ENCODE measurements at places on chromosomes 1 and 21.

GRCh38 chr1:189597083-189597482, 880.6 kb downstream of the BRINP3 start:
- no peaks in the 10 kb centered on the region for H3K27me3 ChIP-seq
- H3K27ac ChIP-seq, result no peak overlapping the region
- no peaks in the 10 kb centered on the region for H3K36me3 ChIP-seq
- DNase-seq, result no peak

DNA sequence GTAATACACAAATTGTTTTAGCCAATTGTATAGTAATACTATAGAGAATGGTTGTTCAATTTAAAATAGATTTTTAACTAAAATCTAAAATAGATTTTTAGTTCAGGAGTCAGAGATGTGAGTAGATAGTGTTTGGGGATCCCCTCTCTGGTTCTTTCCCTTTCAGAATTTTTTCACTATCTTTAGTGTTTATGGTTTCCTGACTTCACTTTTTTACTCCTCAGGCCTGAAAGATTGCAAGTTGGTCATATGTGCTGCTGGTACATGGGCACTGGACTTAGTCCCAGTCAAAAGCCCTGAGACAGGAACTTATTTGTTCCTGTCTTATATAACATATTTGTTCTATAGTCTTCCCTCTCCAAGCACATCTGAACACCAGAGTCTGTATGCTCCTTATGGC, 96.8 kb upstream of the ATP1B1 start:
- no peak overlapping the region for H3K27ac ChIP-seq
- H3K4me1 ChIP-seq, result no peaks in the 10 kb centered on the region
- no peak overlapping the region for H3K4me3 ChIP-seq

DNA sequence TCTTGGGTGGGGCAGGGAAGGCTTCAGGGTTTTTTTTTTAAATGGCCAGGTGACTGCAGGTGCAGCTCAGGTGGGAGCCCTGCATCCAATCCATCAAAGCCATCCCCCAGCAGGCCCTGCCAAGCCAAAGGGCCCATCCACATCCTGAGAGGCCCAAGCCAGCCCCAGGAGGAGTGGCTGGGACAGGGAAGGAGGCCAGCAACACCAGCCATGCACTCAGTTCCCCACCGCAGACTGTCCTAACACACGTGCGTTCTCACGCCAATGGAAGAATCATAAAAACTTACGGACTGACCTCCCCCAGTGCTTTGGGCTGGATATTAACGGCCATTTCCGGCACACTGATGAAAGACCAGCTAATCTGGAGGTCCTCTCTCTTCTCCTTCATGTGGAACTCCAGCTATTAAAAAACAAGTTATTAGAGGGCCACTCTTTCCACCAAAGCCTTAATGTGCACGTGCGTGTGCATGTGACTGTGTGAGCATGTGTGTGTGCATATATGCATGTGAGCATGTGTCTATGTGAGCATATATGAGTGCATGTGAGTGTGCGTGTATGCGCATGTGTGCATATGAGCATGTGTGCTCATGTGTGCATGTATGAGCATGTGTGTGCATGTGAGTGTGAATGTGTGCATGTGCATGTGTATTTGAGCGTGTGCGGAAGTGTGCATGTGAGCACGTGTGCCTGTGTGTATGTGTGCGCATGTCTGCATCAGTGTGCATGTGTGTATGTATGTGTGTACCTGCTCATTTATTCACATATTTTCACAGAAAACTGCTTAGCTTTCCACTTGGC, 35.1 kb downstream of the C2CD2 start:
- H3K27me3 ChIP-seq, result no peaks in the 10 kb centered on the region
- H3K36me3 ChIP-seq, result peaks cover 24% of the 10 kb centered on the region
- no peak overlapping the region for H3K4me3 ChIP-seq
- no peak overlapping the region for H3K27ac ChIP-seq

- H3K36me3 ChIP-seq, result peaks cover 4% of the 10 kb centered on the region
- no peaks in the 10 kb centered on the region for H3K27me3 ChIP-seq
- H3K4me1 ChIP-seq, result peaks cover 16% of the 10 kb centered on the region
- no peak for DNase-seq
These were observed 157.0 kb downstream of the RERE start for GRCh38 chr1:8660411-8660828.

- no peaks in the 10 kb centered on the region for H3K4me1 ChIP-seq
- no peaks in the 10 kb centered on the region for H3K36me3 ChIP-seq
- H3K27ac ChIP-seq, result no peak overlapping the region
- H3K27me3 ChIP-seq, result no peaks in the 10 kb centered on the region
- DNase-seq, result no peak
These were observed 59.8 kb downstream of the GNG12 start for GRCh38 chr1:67773462-67773861.

DNA sequence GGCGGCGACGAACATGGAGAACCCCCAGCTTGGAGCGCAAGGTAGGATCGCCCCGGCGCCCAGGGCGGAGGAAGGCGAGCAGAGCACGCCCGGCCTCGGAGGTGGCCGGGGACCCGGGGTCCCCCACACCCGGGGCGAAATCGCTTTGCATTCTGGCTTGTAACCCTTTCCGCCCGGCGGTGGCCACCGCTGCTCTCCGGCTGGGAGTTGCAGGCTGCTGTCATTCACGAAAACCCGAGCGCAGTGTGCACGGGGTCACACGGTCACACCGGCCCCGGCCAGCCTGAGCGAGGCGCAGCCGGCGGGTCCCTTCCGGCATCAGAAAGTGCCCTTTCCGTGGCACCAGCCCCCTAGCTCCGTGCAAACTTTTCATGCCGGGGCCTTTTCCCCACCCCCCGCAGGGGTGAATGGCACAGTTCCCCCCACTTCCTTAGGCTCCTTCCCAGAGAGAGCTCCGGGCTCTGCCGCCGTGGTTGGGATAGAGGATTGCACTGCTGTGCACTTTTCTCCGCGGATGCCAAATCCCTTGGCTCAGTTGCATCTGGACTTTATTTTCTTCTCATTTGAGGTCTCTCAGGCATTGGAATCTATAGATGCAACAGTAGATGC, 802 bp downstream of the KAZN start:
- H3K27me3 ChIP-seq, result no peaks in the 10 kb centered on the region
- DNase-seq, result peak; percentile 48
- H3K4me3 ChIP-seq, result peak overlapping the region; percentile 92
- peaks cover 31% of the 10 kb centered on the region for H3K4me1 ChIP-seq
- H3K36me3 ChIP-seq, result no peaks in the 10 kb centered on the region

DNA sequence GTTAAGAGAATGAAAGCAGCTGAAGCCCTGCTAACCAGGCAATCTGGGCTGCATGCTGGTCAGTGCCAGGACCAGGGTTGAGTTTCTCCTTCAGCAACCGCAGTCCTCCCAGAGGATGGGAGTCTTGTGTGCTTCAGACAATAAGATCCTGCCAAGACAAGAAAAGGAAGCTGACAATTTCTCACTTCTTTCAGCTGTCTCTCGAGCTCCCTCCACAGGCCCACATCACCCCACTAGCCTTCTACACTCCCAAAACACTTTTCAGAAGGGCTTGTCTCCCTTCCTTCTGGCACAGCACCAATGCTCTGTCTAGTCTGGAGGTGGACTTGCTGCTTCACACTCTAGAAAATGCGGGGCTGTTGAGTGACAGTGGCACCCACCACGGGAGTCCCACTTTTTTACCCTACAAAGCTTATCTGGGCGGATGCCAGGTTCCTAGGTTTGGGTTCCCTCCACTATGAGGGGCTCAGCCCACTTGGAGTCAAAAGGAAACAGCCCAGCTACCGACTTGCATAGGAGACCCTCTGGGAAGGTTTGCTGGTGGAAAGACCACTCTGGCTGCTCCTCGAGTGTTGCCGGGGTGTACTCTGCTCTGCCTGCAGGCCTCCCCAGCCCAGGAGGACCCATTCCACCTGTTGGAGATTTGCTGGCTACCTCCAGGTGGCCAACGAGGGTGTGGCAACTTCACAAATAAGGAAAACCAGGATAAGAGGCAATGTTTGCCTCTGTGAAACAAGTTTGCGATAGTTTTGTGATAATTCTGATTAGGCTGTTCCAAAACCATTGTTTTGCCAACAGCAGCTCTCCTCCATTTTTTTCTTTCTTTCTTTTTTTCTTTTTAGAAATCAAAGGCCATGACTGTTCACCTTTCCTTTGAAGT, 68.9 kb downstream of the TENT5C start:
- no peak for DNase-seq
- H3K4me3 ChIP-seq, result no peak overlapping the region
- H3K4me1 ChIP-seq, result peaks cover 2% of the 10 kb centered on the region
- H3K36me3 ChIP-seq, result no peaks in the 10 kb centered on the region
- no peak overlapping the region for H3K27ac ChIP-seq

DNA sequence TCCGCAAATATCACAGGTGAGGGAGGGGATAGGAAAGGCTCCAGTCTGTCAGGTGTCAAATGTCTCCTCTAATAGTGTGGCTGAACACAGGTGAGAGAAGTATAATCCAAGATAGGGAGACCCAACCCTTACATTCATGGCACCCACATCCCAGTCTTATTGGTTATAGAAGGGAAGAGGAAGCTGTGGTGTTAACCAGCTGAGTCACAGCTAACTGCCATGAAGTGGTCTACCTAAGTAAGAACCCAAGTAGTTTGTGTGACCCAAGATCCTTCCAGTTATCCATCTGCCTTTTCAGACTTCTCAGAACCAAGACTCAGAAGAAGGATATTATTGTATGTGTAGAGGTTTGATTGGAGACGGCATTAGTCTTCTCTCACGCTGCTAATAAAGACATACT, 37.1 kb downstream of the DDAH1 start:
- no peak overlapping the region for H3K4me3 ChIP-seq
- no peaks in the 10 kb centered on the region for H3K4me1 ChIP-seq
- no peak for DNase-seq
- no peak overlapping the region for H3K27ac ChIP-seq
- H3K27me3 ChIP-seq, result no peaks in the 10 kb centered on the region

GRCh38 chr1:237042526-237042891, 525 bp downstream of the RYR2 start:
- H3K4me3 ChIP-seq, result peak overlapping the region; percentile 87
- peaks cover 4% of the 10 kb centered on the region for H3K4me1 ChIP-seq
- no peaks in the 10 kb centered on the region for H3K36me3 ChIP-seq
- no peak overlapping the region for H3K27ac ChIP-seq

GRCh38 chr1:39955547-39956539, 898 bp downstream of the MFSD2A start:
- H3K27me3 ChIP-seq, result no peaks in the 10 kb centered on the region
- no peak overlapping the region for H3K27ac ChIP-seq
- peaks cover 9% of the 10 kb centered on the region for H3K4me1 ChIP-seq
- no peak for DNase-seq
- no peaks in the 10 kb centered on the region for H3K36me3 ChIP-seq

DNA sequence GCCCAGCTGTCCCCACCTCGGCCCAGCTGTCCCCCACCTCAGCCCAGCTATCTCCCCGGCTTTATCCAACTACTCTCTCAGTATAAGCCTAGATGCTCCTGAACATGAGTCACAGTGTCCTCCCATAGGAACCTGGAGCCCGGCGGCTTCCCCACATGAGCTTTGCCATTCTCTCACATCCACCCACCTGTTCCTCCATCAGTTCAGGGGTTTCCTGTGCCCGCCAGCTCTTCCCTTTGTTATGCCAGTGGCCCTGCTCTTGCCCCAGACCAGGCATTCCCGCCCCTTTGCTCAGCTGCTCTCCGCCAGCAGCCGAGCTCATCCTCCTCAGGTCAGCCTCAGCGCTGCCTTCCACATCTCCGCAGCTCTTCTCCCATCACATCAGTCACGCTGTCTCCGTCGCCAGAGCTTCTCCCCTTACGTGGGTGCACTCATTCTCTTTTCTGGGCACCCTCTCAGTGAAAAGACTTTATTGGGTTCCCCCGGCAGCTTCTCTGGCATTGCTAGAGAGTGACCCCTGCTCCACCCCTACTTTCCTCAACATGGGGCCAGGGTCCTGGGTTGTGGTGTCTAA, 89.5 kb upstream of the CSF3R start:
- H3K4me3 ChIP-seq, result no peak overlapping the region
- H3K27ac ChIP-seq, result no peak overlapping the region
- no peaks in the 10 kb centered on the region for H3K4me1 ChIP-seq
- H3K36me3 ChIP-seq, result no peaks in the 10 kb centered on the region
- H3K27me3 ChIP-seq, result peaks cover 2% of the 10 kb centered on the region

GRCh38 chr1:18912550-18912949, 10.2 kb upstream of the ALDH4A1 start:
- H3K27me3 ChIP-seq, result no peaks in the 10 kb centered on the region
- no peak overlapping the region for H3K4me3 ChIP-seq
- peaks cover 28% of the 10 kb centered on the region for H3K36me3 ChIP-seq
- H3K27ac ChIP-seq, result no peak overlapping the region

- no peaks in the 10 kb centered on the region for H3K36me3 ChIP-seq
- no peak for DNase-seq
- peaks cover 3% of the 10 kb centered on the region for H3K4me1 ChIP-seq
- no peak overlapping the region for H3K4me3 ChIP-seq
These were observed 78.0 kb downstream of the CD247 start for GRCh38 chr1:167440345-167440744.

DNA sequence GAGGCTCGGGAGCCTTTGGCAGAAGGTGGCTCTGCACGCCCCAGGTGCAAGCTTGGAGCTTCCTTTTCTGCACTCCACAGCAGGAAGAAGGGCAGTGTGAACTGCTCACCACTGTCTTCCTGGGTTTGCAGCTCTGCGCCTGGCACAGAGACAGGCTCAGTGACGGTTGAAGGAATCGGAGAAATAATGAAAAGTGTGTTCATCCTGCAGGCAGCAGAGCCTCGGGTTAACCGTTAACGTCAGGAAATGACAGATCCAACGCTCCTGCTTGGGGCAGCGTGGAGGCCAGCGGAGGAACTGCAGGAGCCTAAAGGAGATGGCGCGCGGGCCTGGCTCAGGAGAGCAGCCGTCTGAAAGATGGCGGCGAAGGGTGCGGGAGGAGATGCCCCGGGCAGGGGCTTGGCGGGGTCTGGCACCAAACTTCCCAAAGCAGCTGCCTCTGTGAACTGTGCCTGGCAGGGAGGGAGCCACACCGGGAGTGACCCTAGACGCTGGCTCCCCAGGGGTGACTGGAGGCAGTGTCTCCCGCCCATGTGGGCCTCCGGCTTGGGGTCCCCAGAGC, 10.9 kb upstream of the SAMD11 start:
- no peaks in the 10 kb centered on the region for H3K4me1 ChIP-seq
- H3K27ac ChIP-seq, result no peak overlapping the region

DNA sequence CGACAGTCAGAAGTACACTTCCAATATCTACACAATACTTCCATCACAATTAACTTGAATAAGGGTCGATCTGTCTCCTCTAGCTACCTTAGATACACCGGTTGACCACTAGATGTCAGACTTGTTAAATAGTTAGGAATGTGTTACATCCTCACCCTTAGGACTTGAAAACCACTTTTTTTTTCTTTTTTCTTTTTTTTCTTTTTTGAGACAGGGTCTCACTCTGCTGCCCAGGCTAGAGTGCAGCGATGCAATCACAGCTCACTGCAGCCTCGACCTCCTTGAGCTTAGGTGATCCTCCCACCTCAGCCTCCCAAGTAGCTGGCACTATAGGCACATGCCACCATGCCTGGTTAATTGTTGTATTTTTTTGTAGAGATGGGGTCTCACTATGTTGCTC, 120.4 kb upstream of the GREM2 start:
- DNase-seq, result peak; percentile 15
- no peaks in the 10 kb centered on the region for H3K4me1 ChIP-seq
- H3K4me3 ChIP-seq, result no peak overlapping the region
- no peaks in the 10 kb centered on the region for H3K36me3 ChIP-seq
- no peaks in the 10 kb centered on the region for H3K27me3 ChIP-seq

- no peaks in the 10 kb centered on the region for H3K36me3 ChIP-seq
- no peak overlapping the region for H3K27ac ChIP-seq
- peaks cover 3% of the 10 kb centered on the region for H3K4me1 ChIP-seq
- H3K4me3 ChIP-seq, result no peak overlapping the region
These were observed 228.5 kb upstream of the AJAP1 start for GRCh38 chr1:4425892-4426291.
